Stimulated activated CD8-positive, alpha-beta memory T cell treated with anti-CD3 and anti-CD28 coated beads, Interleukin-4, amount 100 ng/mL, for 1 hour (primary cell): ENCODE measurements at places on chromosomes 5 and 9.

DNA sequence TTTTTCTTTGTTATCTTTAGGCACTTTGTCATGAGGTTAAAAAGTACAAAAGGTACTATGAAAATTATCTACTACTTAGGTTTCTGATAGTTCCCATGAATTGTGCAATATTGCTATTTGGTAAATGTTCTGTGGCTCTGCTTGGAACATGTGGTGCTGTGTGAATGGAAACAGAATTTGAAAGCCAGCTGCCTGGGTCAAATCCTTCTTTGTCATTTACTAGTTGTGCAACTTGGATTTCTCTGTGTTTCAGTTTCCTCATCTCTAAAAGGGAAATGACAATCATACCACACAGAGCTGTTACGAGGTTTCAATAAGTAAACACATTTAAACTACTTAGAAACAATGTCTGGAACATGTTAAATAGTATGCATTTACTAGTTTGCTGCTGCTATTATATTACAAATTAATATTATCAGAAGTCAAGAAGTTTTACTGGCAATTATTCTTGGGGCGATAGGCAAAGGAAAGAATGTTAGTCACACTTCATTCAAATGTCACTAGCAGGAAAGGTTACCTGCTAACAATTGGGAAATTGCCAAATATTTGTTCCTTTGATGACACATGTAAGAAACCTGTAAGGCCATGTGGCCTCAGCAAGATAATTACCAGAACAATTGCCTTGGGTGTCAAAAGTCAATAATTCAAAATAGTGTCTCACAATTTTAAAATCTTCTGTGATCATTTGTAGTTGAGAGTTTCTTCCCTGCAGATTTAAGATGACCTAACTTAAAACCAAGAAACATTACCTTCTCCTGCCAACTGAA, 184.8 kb downstream of the KIAA0825 start:
- no peak for DNase-seq

- DNase-seq: no peak
Measured at GRCh38 chr5:77718934-77719610, 57.1 kb downstream of the TBCA start.

DNA sequence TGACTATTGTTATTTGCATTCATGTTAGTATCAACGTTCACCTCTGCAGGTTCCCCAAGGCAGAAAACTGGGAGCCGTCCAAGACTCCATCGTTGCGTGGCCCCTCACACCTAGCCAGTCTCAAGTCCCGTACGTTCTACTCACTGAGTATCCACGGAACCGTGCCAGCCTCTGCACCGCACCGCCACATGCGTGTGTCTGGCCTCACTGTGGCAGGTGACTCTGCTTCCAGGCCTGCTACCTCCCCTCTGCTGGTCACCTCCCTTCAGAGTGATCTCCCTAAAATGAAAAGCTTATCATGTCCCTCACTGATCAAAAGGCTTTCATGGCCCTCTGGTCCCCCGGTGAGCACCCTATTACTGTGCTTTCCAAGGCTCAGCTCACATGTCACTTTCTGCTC, 108.1 kb downstream of the GABBR2 start:
- DNase-seq: no peak

DNA sequence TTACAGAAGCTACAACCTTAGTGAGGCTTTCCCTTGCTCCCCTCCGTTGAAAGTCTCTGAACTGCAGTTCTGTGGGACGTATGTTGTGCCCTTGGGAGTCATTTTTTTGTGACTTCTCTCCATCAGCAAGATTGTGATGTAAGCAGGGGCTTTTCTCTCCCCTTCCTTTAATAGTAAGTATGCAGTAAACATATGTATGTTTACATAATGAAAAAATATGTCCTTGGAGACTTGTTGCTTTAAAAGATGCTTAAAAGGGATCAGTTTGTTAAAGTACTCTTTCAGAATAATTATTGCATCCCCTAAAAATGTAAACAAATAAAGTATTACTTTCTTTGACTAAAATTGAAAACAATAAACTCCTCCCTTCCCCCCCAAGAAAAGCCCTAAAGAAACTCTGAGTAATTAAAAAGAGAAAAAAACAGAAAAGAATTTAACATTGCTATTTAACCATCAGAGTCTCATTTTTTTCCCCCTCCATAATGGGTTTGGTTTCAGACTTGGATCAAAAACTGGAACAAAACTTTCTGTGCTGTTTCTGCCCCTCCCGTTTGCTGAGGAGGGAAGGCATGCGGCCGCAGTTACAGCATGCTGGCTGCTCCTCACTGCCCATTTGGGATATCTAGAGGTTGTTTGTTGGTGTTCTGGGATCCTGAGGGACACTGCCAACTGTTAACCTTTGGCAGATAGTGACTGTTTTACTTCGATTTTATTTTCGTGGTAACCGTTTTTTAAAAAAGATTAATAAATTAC, 40.2 kb downstream of the TRIO start:
- DNase-seq: no peak

DNA sequence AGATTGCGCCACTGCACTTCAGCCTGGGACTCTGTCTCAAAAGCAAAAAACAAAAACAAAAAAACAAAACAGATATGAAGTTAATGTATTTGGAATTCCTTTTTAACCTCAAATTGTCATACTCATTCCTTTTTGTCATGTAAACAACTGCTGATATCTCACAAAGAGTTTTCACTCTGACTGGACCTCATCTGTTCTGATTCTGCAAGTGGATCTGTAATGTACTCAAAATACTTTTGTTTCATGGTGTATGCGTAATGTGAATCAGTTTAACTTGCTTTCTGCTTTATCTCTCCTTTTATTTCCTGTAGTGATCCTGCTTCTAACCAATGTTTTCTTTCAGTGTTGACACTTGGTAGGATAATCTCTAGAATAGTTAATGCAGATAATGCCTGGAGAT, 106.7 kb downstream of the FOCAD start:
- no peak for DNase-seq

- DNase-seq: no peak
Measured at GRCh38 chr9:126415741-126416370, 89.2 kb downstream of the MVB12B start.

- no peak for DNase-seq
Measured at GRCh38 chr9:133581513-133582343, 27.5 kb downstream of the FAM163B start.

DNA sequence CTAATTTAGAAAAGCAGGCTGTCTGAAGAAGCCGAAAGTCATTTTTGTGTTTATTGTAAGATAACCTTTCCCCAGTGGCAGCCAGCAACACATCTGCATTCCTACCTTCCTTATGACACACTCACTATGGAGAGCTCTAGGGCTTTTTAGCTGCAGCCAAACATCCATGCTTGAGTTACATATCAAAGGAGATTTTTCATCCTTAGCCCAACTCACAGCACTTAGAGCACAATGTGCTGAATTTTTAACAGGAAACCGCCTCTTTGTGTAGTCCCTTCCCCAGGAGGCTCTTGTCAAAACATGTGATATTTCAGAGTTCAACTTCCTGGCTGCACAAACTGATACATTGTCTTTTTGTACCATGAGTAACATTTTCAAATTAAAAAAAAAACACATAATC, 379.2 kb downstream of the CTNND2 start:
- DNase-seq: no peak

- DNase-seq: no peak
Measured at GRCh38 chr9:37925786-37926736, 22.1 kb upstream of the SLC25A51 start.

GRCh38 chr5:157100140-157100679, 8.6 kb downstream of the HAVCR2 start:
- DNase-seq: no peak

- no peak for DNase-seq
Measured at GRCh38 chr9:137744632-137745183, 125.9 kb downstream of the EHMT1 start.

- DNase-seq: no peak
Measured at GRCh38 chr9:70475211-70475610, 60.8 kb upstream of the KLF9 start.

- no peak for DNase-seq
Measured at GRCh38 chr5:131973089-131973712, 27.7 kb upstream of the MEIKIN start.

DNA sequence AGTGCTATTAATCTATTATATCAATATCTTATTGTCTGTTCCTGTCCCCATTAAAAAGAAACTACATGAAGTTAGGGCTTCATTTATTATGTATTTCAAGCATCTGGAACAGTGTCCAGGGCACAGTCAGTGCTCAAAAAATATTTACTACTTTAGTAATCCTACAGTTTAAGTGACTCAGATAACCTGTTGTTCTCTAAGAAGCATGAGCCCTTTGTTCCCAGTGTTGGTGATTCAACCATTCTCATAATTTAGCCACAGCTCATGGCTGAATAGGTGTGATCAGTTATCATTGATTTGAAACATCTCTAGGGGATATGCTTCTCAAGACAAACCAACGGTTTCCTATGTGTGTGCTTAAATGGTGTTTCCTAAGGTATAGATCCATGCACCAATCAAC, 292.7 kb downstream of the TMEM167A start:
- DNase-seq: no peak

DNA sequence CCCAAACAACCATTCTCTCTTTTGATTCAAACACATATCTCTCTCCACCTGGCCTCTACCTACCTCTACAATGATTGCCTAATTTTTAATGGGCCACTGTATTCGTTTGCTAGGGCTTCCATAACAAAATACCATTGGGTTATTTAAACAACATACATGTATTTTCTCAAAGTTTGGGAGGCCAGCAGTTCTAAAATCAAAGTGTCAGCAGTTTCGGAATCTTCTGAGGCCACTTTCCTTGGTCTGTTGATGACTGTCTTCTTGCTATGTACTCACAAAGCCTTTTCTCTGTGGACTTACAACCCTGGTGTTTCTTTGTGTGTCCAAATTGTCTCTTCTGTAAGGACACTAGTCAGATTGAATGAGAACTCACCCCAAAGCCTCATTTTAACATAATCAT, 214.7 kb downstream of the BRINP1 start:
- no peak for DNase-seq

DNA sequence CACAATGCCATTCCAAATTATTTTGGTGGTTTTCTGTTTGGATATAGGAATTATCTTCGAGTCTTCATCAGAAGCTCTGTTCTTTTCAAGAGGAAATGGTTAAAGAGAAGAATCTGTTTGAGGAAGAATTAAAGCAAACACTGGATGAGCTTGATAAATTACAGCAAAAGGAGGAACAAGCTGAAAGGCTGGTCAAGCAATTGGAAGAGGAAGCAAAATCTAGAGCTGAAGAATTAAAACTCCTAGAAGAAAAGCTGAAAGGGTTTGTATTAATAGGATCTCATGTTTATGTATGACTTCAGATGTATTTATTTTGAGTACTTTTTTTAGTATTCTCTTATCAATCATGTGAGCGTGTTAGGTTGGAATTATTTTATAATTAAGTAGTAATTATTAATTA, 15.0 kb downstream of the HMMR start:
- no peak for DNase-seq

DNA sequence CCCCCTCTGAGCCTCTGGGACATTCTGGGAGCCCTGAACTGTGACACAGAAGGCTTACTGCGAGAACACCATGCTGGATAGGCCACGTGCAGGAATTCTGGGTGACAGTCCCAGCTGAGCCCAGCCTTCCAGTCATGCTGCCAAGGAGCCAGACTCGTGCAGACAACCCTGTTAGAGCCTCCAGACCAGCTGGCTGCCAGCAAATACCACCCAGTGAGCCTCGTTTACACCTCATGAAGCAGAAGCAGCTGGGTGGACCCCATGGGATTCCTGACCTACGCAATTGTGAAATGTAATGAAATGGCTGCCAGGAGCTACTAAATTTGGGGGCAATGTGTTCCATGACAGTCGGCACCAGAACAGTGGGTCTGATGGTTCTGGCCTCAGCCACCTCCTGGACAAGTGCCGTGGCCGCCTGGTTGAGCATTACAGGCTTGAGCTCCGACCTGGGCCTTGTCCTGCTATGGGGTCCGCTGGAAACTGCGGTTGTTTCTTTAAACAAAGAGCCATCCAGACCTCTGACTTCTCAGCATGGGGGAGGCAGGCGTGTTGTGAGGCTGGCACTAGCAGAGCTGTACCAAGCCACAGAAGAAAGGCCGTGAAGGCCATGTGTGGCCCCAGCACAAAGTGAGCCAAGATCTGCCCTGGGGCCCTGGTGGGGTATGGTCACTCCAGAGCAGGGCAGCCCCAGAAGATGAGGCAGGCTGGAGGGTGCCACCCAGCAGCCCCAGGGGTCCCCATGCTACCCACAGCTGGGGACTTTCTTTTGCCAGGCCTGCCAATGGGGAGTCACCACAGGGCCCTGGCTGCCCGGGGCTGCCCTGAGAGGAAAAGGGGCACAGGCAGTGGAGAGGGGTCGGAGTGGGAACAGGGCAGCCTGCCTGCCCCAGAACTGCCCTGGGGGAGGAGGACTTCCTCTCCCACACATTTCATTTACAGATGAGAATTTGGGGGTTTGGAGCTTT, 19.3 kb upstream of the RXRA start:
- DNase-seq: no peak

- no peak for DNase-seq
Measured at GRCh38 chr5:138258704-138259292, 15.6 kb downstream of the GFRA3 start.

GRCh38 chr5:74352256-74352655, 288.3 kb downstream of the ENC1 start:
- DNase-seq: no peak

- no peak for DNase-seq
Measured at GRCh38 chr5:123721675-123722276, 209.8 kb downstream of the CSNK1G3 start.
